ENCODE measurements at places on chromosomes 16 and 17.

GRCh38 chr17:71071837-71072236 is 902.5 kb downstream of the KCNJ2 start:
- DNase-seq = no peak

- DNase-seq = no peak
Observed at GRCh38 chr16:86252596-86252995, 257.7 kb upstream of the FOXF1 start.

- DNase-seq = no peak
Observed at GRCh38 chr17:78541488-78542206, 35.5 kb downstream of the DNAH17 start.

GRCh38 chr17:16013943-16014407 is 14.4 kb downstream of the TTC19 start:
- DNase-seq = no peak

DNA sequence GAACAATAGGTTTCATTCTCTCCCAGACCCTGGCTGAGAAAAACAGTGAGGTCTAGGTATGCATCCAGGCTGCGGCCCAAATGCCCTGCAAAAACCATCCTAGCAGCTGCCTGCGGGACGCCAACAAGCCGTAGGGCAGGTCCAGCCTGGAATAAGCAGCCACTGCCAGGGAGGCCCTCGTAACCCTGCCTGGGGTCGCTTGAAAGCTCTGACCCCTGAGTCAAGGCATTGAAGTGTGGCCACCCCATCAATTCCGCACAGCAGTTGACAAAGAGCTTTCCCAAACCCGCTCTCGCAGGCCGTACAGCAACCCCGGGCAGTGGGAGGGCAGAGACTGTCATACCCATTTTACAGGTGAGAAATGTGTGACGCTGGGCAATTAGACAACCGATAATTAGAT is 11.1 kb downstream of the TRPV1 start:
- DNase-seq = no peak

DNA sequence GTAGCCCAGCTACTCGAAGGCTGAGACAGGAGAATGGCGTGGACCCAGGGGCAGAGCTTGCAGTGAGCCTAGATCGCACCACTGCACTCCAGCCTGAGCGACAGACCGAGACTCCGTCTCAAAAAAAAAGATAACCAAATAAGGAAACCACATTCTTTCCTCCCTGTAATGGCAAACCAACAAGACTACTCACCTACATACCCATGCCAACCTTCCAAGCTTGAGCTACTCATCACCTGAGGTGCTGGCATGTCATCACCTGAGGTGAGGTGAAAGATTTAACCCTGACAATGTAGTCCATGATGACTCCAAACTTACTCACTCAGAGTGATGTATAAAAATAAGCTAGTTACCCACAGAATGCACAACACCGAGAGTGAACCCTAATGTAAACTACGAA is 85.2 kb downstream of the SMG6 start:
- DNase-seq = no peak

DNA sequence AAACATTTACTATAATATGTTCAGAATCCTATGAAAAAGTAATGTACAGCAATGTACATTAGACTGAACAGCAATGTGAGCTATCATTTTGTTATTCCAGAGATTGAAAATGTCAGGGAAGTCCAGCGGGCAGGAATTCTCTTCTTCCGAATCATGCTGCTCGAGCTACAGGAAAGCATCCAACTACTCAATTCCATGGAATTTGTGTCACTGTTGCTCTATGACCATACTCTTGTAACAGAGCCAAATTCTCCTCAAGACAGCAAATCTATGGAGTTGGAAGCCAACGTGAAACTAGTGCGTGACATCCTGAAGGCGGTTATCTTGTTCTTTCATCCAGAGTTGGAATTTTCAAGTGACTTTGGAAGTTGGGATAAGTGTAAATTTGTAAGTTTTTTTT is 24.8 kb upstream of the NSRP1 start:
- no peak for DNase-seq

DNA sequence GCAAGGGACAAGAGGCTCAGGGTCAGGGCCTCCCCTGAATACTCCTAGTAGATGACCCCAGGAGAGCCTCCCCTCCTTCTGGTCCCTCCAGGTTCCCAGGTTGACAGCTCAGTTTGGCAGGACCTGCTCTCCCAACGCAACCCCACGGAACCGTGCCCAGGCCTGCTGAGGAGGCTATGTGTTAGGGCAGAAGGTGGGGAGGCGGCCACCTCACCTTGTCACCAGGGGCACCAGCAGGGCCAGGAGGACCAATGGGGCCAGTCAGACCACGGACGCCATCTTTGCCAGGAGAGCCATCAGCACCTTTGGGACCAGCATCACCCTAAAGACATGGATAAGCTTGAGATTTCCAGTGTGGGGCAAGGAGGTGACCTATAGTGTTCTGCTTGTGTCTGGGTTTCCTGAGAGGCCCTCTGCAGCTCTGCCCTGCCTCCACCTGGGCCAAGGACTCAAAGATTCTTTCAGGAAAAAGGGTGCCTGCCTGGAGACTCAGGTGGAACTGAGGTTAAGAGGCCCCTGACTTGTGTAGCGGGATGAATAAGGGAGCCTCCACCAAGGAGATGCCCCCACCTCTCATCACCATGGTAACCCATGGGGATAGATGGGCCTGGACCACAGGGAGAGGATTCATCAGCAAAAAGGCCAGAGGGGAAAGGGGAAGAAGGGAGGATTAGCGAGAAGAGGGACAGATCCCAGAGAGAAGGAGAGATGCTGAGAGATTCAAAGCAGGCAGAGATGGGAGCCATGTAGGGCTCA is 10.7 kb downstream of the COL1A1 start:
- DNase-seq = no peak

DNA sequence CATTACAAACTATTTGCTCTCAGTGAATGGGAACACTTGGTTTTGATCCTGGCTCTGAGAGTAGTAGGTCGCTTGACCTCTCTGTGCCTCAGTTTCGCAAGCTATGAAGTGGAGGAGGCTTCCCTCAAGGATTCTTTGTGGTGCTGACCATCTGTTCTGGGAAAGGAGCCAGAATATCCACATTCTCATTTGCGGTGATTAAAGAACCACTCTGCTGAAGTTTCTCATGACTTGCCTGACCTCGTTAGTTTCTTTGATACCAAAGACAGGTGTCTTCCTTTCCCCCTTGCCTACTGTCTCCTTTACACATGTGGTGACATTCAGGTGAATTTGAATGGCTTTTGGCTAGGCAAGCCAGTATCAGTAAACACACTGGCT is 116.0 kb downstream of the SNX29 start:
- no peak for DNase-seq

DNA sequence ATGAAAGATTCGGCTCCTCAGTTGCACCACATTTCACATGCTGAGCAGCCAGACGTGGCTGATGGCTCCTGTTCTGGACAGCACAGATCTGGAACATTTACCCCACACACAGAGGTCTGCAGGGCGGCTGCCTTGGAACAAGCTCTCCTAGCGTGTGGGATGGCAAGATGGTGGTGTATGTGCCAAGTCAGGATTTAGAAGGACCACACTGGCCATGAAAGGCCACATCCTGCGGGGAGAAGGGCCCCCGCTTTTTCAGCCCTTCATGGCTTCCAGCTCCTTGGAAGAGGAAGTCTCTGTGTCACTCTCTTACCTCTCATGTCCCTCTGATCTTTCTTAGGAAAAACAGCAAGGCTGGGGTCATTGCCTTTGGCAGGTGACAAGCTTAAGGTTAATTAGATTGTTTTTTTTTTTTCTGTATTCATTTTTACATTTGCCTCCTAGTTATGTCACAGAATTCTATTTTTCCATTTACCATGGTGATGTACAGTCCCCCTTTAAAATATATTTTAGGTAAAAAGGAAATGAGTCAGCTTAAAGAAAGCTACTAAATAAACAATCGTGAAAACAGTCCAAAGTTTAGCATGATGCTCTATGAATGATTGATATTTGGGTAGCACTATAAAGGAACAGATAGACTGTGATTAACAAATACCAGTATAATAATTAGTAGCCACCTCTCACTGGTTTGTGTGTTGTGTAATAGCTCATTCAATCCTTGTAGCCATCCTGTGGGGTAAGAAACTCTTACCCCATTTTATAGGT is 396.6 kb downstream of the CPPED1 start:
- DNase-seq = no peak

DNA sequence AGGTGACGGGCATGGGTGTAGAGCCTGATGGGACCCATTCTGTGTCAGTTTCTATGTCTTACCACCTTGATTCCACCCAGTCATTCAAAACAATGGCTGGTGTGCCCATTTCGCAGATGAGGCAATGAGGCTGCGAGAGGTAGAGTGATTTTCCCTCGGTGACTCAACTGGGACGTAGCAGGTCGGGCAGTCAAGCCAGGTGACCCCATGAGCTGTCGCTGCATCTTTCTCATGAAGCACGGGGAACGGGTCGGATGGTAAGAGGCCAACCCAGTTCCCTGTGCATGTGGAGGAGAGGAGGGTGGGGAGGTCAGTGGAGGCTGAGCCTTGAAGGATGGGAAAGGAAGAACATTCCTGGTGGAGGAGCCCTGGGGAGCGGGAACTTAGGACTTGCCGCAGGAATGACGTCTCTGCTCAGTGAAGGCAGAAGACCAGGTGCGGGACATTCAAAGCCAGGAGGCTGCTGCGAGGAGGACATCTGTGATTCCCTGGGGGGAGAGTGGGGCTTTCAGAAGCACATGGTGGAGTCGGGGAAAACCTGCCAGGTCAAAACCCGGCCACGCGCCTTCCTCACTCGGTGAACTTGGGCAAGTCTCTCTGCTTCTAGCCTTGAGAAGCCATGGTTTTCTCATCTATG is 1.1 kb downstream of the IL21R start:
- DNase-seq = no peak

DNA sequence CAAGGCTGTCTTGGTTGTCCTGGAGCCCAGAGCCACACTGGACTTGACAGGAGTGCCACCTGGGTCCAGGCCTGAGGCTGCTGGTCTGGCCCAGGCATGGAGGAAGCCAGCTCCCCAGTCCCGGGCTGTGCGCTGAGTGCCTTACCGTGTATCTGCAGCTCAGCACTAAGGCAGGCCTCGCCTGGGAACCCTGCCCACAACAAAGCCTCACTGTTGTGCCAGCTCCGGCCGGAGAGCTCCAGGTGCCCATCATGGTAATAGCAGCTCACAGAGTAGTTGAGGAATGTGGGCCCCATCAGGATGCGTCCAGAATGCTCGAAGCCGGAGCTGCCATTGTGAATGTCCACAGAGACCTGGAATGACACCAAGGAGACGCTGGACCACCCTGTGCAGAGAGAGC is 72.2 kb downstream of the RMI2 start:
- peak; percentile 95 for DNase-seq

DNA sequence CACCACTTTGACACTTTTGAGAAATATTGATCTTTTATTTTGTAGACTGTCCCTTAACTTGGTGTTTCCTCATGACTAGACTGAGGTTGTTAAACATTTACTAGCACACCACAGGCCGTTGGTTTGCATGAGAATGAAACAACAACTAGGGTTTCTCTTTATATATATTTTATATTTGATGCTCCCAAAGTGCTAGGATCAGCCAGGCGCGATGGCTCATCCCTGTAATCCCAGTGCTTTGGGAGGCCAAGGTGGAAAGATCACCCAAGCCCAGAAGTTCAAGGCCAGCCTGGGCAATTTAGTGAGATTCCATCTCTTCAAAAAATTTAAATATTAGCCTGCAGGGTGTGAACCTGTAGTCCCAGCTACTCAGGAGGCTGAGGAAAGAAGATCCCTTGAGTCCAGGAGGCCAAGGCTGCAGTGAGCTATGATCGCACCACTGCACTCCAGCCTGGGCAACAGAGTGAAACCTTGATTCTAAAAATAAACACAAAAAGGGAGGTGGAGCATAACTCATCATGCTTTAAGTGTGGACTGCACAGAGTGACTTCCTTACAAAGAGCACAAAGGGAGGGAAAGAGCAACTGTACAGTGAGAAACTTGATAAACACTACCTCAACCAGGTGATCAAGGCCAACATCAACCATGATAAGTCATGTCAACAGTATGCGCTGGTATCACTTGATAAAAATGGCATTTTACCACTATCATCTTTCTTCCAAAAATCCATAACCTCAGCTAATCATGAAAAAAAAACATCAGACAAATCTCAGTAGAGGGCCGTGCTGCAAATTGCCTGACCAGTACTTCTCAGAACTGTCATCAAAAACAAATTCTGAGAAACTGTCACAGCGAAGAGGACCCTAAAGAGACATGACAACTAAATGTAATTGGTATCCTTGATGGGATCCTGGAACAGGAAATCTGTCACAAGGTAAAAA is 72.8 kb upstream of the ATF7IP2 start:
- DNase-seq = no peak

DNA sequence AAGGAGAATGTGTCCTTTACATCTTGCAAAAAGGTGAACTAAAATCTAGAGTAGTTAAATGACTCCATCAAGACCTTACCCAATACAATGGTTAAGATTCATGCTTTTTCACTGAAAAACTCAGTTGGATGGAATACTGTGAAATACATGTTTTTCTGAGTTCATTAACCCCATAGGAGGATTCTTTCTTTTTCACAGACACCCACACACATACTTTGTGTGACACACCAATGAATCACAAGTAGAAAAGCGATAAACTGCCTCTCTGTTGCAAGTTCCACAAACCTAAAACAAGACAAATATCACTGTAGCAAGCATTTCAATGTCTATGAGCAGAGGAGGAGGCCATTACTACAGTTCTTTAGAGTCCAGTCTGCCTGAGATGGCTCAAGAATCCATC is 258.8 kb upstream of the CDH5 start:
- no peak for DNase-seq

GRCh38 chr17:37064206-37064605 is 115.5 kb downstream of the AATF start:
- DNase-seq = no peak

GRCh38 chr16:23132775-23133463 is 16.3 kb downstream of the USP31 start:
- no peak for DNase-seq

- no peak for DNase-seq
Observed at GRCh38 chr17:58335779-58336455, 7.3 kb upstream of the TSPOAP1 start.

DNA sequence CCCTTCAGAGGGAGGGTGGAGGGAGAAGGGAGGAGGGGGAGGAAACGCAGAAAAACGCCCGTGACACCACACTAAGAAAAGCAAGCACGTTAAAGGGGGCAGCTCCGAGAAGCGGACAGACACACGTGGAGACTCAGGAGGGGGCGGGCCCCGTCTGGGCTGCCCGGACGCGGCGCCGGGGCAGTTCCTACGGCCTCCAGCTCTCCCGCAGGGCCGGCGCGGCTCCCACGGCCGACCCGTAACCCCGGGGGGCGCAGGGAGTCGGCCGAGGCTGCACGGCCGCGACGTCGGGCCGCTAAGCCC is 362 bp downstream of the KLHDC4 start:
- DNase-seq = no peak

All from cerebellar nuclear complex (tissue), 1 donor.